ENCODE measurements at places on chromosomes 3 and 15.

DNA sequence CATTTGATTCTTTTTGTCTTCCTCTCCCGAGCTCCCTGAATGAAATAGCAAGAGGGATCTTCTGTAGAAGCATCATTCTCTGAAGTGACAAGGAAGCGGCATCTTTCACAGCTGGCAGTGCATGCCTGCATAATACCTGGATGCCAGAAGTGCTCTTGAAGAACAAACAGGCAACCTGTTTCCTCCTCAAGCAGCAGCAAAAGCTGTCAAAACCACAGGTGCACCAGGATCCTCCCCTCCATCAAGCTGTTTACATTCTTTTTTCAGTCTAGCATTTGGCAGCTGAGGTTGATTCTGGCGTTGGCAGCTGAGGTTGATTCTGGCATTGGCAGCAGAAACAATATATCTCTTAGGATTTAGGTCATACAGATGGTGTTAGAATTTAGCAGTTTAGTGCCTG lies 979.0 kb downstream of the TUSC7 start:
- DNase-seq, result no peak

DNA sequence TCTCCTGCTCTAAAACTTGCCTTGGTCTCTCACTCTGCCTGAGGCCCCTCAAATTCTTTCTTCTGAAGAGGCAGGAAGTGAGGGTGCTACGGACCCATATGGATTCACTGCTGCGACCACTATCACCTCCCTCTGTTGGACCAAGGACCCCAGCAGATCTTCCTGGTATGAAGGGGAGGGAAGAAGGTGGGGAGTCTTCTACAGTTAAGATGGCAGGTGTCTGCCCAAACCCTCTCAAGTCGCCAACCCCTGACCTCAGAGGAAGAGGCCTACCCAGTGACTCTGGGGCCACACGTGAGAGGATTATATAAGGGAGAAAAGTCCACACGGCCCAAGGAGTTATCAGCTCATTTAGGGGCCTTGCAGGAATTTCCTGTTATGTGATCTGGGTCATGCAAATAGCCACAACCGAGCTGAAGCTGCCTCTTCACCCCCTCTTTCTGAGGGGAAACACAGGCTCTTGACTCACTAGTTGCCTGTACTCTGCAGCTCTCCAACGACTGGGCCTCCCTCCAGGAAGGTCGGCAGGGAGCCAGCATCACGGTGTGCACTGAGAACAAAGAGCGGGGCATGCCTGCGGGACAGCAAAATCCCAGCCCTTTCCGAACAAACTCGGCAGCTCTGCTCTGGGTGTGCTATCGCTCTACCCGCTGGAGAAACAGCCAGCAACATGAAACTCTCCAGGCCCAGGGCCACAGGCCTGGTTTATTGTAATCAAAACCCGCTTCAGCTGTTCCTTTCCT lies 116.0 kb downstream of the XXYLT1 start:
- no peak for DNase-seq

- no peak for DNase-seq
Observed at GRCh38 chr3:121488628-121489027, 57.2 kb downstream of the POLQ start.

GRCh38 chr3:50340448-50341329 lies at the start of gene RASSF1:
Gene RASSF1, minus strand, starts transcription at chr3:50340836. Its CDS starts 31 bp downstream, at chr3:50340805.
- no peak for DNase-seq

- no peak for DNase-seq
Observed at GRCh38 chr3:100600181-100601042, 9.0 kb upstream of the ADGRG7 start.

DNA sequence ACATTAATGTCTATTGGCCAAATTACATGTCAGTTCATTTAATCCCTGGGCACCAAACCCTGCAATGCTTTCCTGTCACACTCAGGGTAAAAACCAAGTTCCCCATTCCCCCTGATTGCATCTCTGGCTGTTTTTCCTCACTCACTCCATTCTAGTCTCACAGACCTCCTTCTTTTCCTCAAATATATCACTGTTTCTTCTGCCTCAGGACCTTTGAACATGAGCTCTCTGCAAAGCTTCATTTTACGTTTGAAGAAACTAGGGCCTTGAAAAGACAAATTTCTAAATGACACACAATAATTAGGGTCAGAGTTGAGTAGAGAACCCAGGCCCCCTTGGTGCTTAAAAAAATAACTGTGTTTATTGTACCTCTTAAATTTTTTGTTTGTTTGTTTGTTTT lies 230.6 kb downstream of the THRB start:
- DNase-seq, result no peak

DNA sequence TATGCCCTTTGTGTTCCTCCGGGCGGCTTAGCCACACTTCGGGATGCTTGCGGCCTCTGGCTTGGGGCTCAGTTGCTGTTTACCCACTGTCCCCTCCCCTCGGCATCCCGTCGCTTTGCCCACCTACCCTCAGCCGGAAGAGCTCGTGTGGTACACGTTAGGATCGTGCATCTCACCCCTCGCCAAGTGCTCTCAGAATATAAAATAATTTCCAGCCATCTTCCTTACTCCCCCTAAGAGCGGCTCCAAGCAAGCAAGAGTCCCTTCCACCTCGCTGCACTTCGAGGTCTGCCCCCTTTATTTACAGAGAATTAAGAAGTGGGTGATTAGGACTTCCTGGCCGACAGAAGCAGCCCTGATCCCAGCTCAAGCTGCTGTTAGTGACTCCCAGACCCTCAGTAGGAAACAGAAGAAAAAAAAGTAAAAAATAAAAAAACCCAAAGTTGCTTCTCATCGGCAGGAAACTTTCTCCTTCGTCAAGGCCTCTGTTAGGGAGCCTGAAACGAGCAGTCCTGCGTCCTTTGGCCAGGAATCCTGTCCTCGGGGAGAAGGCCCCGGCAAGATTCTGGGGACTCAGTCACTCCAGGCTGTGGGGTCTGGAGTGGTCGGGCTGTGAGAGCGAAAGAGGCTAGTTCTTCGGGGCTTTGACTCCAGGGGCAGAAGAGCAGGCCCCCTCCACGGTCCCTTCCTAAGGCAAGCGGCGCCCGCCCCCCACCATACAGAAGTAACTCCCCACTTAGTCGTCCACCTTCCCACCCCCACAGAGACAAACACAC lies 3.0 kb downstream of the MEIS2 start:
- DNase-seq, result no peak

DNA sequence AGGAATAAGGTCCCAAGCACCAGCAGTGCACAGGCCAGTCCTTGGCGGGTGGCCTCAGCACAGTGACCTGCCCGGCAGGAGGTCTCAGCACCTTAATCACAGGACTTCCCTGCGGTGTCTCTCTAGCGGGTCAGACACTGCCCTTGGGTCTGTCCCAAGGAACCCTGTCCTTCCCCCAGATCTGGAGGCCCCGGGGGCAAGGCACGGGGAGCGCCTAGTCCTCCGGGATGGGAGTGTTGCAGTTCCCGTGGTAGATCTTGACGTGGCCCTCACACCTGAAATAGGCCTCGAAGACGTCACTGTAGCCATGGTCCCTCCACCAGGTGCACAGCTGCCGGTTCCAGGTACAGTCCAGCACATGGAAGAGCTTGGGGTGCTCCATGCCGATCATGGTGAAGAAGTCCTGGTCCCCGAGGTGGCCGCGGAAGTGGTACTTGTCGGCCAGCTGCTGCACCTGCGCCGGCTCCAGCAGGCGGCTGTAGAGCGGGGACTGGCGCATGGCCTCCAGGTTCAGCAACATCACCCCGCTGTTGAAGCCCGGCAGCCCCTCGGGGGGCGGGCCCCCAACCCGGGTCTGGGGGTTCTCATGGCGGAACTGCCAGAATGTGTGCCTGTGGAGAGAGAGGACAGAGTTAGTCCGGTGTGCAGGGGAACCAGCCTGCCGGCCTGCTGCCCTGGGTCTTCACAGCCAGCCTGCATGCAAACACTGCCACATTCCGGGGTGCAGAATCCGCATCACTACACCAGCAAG lies 201.3 kb downstream of the XXYLT1 start:
- DNase-seq, result no peak

Measured in cortex of kidney (tissue), 1 donor.